Left lung (tissue), 14 donors: ENCODE measurements at places on chromosomes 3 and 15. TPM values are rescaled to one million over a fixed set of nuclear protein-coding genes. Genes with fewer than 3 reads are reported as not detected.

GRCh38 chr3:52451237-52452083 is 2.4 kb downstream of the TNNC1 start:
- DNase-seq = no peak

GRCh38 chr3:27905625-27906024 is 183.5 kb upstream of the EOMES start:
- no peak for DNase-seq

GRCh38 chr15:80489030-80489594 is 84.9 kb downstream of the ARNT2 start:
- no peak for DNase-seq

Gene ZNF660
- total RNA-seq = 2.8 TPM

DNA sequence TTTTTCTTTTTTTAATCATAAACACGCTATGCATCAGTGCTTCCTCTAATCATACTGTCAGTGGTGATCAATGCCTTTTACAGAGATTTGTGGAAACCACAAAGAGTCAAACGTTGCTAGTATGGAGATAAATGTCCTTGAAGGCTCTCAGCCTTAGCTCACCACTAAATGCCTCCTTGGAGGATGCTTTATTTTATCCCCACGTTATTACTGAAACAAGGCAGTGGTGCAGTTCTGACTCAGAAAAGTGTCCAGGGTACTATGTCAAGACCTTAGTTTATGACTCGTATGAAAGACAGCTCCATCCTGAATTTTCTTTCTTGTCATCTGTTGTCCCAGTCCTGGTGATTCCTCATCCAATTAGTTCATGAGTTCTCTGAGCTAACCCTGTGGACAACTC is 1146.7 kb downstream of the IGSF11 start:
- no peak for DNase-seq

Gene ANKUB1
- total RNA-seq = not detected

Gene RBM15B
- 26.9 TPM for total RNA-seq

DNA sequence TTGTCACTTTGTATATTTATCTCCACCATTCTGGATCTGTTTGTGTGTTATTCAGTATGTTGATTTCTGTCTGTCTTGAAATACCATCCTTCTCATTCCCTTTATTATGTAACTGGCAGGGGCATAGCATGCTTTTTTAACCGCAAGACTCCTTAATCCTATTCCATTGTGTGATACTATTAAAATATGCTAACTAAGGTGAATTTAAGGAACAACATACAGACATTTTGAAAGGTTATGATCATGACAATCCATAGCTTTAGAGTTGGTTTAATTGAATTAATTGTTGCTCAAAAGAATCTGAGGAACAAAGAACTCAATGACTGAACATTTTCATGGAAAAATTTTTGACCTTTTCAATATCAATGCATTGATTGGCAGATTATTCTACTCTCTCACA is 677.3 kb upstream of the ROBO1 start:
- no peak for DNase-seq

DNA sequence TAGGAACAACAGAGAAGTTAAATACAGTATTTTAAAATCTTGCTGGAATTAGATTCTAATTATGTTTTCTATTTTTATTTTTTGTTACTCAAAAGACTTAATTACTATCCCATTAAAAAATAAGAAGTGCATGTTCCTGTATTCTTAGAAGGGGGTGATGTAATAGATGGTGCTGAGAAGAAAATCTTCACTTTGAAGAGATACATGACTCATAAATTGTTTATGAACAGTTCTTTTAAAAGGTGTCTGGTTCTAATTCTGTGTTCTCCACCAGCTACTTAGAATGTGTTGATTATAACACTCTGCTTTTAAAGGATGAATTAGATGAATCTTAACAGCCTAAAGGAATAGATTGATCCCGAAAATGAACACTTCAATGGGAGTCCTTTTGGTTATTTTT is 8.2 kb downstream of the RCN2 start:
- no peak for DNase-seq

- DNase-seq = no peak
These were observed 50.6 kb downstream of the CMSS1 start for GRCh38 chr3:99868311-99868646.

DNA sequence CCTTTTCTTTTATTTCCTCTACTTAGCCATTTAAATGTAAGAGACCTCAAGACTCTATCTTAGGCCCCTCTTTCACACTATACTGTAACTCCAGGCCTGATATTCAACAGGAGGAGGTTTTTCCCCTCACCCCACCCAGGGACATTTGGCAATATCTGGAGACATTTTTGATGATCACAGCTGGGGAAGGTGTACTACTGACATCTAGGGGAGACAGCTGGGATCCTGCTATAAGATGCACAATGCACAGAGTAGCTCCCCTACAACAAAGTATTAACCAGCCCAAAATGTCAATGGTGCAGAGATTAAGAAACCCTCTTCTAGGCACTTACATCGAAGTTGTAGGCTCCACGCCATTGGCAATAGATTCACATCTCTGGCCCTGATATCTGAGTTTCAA is 517.5 kb upstream of the UBE2E2 start:
- no peak for DNase-seq

Gene DLG1
- total RNA-seq = 82.7 TPM

DNA sequence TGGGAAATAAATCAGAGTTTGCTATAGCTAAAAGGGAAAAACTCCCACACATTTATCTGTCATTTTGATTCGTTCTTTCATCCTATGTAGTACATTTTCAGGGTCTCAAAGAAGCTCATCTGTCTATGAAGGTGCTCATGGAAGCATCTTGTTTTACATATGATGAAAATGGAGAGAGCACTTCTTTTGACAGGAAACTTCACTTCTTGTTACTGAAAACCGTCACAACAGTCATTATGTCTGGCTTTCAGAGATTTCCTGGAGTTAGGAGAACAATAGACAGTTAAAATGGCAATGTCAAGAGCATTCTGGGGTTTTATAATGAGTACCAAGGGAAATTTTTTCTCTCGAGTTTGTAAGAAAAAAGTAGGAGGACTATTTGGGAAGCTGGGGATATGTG is 83.3 kb downstream of the TMEM108 start:
- no peak for DNase-seq

GRCh38 chr15:86163816-86164215 is 84.1 kb downstream of the AGBL1 start:
- DNase-seq = peak; percentile 9

GRCh38 chr15:67093504-67093862 is 28.1 kb downstream of the SMAD3 start:
- peak; percentile 65 for DNase-seq

- DNase-seq = no peak
These were observed 150.5 kb upstream of the LPP start for GRCh38 chr3:188003188-188004171.

DNA sequence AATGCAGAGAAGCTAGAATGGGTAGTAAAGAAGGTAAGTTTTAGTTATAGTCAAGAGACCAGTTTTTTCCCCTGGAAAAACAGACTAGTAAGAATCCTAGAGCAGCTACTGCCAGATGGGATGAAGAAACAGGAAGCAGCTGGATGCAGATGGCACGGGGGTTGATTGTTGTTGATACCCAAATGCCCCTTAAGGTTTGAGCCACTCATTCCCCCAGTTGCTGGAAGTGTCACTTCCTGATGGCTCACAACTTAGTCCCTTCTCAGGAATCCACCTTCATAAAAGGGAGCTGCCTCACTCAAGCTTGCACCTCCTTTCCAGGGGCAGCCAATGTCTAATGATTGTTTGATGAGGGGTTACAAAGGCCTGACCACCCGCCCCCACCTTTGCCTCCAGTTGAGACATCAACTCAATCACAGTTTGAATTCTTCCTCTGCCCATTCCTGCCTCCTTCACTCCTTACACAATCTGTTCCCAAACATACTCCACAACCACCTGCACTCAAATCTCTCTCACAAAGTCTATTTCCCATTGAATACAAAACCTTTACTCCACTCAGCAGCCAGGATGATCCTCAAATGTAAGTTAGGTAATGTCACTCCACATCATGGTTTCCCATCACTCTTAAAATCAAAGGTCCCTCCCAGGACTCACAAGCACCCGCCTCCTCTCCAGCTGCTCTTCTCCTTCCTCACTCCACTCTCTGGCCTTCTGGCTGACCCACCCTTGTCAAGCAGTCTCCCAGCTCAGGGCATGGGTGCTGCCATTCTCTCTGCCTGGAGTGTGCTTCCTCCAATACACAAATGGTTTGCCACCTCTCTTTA is 450.1 kb upstream of the THBS1 start:
- DNase-seq = no peak

Gene TIGIT
- total RNA-seq = 0.86 TPM

Gene PIERCE2
- 3.4 TPM for total RNA-seq

DNA sequence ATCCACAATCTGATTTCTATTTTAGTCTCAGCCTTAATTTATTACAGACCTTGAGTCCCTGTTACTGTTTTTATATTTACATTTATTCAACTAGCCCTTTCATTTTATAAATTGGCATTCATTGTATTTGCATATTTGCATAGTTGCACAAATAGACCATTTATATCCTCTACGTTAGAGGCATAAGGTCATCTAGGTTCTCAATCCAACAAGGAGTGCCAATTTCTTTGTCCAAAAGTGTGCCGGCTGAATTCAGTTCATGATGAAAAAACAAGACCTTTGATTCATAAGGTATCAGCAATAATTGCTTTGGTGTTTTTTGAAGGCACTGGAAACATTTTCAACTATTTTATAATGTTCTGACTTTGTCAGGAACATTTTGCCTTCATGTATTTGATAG is 33.9 kb upstream of the NANOGP8 start:
- DNase-seq = no peak

Gene MEGF11
- 2.6 TPM for total RNA-seq

DNA sequence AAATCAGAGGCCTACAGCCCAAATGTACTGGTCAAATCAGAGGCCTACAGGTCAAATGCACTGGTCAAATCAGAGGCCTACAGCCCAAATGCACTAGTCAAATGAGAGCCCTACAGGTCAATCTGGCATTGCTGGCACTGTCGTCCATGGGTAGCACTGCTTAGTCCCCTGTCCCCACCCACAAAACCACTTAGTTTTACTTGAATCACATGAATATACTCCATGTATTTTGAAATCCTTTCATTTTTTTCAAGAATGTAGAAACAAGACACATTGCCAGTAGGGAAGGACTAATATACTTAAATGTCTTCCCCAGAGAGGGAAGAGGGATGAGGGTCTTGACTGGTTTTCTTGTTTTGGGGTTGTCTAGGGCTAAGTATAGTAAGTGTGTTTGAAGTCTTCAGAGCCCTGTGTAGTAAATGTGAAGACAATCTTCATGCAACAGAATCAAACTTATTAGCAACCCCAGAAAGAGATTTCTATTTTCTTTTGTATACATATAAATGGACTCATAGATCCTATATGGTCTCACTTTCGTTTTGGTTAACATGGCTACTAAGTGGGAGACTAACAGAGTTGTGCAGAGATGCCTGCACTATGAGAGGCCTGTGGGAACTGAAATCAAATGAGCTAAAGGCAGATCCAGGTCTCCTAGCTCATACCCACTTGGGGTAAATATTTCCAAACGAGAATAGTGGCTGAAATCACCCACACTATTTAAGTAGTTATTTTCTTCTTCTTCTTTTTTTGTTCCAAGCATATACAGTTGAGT is 38.3 kb upstream of the DCUN1D1 start:
- no peak for DNase-seq

GRCh38 chr3:58463942-58464271 is 28.0 kb upstream of the KCTD6 start:
- no peak for DNase-seq

GRCh38 chr3:122092460-122093165 is 37.5 kb downstream of the CD86 start:
- DNase-seq = no peak

GRCh38 chr15:91158415-91159394 is 58.6 kb downstream of the SV2B start:
- DNase-seq = no peak

DNA sequence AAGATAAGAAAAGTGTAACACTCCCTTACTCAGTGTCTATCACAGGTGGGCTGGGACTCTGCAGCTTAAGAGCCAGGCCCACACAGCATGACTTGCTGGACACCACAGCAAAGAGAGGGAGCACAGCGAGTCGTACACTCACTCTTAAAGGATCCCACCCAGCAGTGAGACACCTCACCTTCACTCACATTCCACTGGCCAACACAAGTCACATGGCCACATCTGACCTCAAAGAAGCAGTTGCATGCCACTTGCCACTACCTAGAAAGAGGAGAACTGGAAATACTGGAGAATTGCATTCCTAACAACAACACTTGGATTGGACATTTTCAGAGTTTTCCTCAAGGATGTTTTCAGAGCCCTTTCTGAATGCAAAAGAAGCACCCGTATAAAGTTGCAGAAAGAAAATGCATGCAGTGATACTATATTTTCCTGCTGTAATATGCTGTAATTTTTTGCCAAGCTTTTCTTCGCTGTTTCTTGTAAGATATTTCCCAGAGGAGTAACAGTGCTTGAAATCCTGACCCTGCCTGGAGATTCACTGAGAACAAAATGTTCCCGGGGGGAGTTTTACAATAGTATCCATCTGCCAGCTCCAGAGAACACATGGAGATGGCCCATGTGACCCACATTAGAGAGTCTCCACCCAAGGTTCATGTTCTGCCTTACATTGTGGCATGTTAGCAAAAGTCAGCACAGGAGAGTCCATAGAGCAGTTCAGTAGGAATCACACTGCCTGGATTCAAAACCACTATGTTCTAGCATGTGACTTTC is 42.2 kb downstream of the TRIM42 start:
- DNase-seq = no peak

GRCh38 chr3:192445770-192446644 is 281.3 kb downstream of the FGF12 start:
- DNase-seq = no peak

Gene ERC2
- total RNA-seq = 2.7 TPM

GRCh38 chr3:12175844-12176453 is 17.2 kb upstream of the TIMP4 start:
- peak; percentile 63 for DNase-seq

GRCh38 chr15:99983886-99984286 is 250.6 kb upstream of the LYSMD4 start:
- no peak for DNase-seq

- DNase-seq = peak; percentile 3
These were observed 504.1 kb upstream of the CDIN1 start for GRCh38 chr15:36075333-36075732.

DNA sequence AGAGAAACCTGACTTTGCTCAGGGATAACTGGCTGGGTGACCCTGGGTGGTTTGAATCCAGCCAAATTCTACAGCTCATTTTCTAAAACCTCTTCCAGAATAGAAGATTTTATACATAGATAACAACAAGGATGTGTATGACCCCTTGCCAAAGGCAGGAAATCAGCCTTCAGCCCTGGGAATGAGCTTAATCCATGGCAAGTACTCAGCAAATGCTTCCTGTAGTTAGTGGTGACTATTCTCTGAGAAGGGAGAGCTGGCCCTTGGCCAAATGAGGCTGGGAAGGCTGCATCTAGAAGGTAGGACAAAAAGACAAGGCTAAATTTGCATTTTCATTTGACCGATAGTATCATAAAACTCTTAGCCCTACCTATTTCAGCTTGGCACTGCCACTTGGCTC is 4.6 kb upstream of the HACD3 start:
- DNase-seq = no peak

DNA sequence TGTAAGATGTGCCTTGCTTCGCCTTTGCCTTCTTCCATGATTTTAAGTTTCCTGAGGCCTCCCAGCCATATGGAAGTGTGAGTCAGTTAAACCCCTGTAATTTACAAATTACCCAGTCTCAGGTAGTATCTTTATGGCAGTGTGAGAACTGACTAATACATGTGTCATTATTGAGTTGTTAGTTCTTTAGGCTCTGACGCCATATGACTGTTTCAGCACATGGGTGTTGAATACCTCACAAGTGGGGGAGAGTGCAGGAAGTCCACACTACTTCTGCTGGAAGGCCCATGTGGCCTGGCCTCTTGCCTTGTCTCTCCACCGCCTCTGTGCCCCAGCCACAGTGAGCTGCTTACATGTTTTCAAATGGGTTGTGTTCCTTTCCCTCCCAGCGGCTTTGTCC is 28.5 kb downstream of the MFSD1 start:
- DNase-seq = no peak

- no peak for DNase-seq
These were observed 2.7 kb downstream of the PRICKLE2 start for GRCh38 chr3:64222501-64223111.
